ENCODE measurements at places on chromosomes 12 and 14.
A peak's percentile ranks its signal among the peaks of the same experiment; 100 is the strongest.

DNA sequence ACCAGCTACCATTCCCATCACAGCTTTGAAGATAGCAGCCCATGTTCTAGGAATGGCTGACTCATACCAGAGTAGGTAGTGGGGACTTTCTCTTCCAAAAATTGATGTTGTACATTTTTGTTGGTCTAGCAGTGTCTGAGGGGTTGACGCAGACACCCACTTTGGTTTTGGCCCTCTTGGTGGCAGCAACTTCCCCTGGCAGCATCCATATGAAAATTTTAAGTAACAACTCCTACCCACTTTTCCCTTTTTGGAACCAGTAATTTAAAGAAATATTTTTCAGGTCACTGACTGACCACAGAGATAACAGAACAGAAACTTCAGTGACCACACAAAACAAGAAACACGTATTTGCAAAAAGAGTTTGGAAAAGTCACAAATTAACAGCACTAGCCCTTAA, 162.0 kb upstream of the TMCC3 start:
- DNase-seq, result no peak

- DNase-seq, result no peak
These were observed 10.9 kb downstream of the NOC4L start for GRCh38 chr12:132154941-132155770.

- DNase-seq, result no peak
These were observed 12.6 kb upstream of the AMN start for GRCh38 chr14:102909911-102910310.

DNA sequence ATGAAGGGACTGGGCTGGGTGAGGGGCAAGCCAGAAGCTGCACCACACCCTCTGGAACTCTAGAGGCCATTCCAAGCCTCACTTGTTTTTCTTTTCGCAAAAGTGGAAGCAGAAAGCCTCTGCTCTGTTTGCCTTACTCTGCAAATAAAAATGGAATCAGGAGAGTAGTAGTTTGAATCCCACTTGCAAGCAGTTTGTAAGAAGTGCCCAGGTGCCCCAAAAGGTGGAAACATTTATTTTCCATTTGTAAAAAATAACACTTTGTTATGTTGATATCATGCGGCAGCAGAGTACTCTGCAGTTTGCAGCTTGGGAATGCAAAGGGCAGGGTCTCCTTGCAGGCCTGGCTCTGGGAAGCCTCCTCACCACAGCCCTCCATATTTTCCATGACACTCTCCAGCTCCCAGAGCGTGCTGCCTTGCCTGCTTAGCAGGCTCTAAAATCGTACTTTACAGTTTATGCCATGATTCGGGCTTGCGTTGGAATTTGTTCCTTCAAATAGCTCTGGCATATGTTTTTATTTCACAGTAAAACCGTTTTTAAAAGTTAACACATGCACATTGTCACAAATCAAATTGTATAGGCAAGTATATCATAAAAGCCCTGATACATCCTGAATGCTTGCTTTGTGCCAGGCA, 20.0 kb downstream of the TUNAR start:
- no peak for DNase-seq

DNA sequence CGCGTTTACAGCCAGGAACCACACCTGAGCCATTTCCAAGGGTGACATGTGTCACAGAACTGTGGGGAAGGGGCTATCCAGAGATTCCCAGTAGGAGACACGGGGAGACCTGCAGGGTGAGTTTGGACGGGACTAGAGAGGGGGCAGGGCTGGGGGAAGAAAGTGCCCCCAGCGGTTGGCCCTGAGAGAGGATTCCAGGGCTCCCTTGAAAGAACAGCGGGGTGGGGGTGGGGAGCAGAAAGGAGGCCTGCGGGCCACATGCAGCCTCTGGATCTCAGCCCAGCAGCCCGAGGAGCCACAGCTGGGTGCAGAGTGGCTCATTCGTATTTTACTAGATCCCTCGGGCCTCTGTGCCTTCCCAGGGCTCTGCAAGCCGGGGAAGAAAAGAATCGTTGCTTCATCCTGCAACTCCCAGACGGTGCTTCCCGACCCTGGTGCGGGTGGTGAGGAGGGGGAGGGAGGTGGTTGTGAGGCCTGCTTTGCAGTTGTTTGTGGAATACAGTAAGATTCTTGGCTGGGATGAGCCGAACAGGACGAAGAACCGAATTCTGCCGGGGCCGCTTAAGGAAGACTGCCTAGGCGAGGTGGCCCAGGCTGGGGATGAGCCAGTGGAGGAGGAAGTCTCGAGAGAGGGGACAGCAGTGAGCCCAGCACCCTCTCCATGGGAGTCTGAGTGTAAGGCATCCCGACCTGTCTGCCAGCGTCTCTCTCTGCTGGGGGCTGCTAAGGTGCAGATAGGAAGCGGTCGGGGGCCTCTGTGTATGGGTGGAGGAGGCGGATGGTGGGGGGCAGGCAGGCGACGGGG, 36.1 kb upstream of the ANKRD9 start:
- no peak for DNase-seq

DNA sequence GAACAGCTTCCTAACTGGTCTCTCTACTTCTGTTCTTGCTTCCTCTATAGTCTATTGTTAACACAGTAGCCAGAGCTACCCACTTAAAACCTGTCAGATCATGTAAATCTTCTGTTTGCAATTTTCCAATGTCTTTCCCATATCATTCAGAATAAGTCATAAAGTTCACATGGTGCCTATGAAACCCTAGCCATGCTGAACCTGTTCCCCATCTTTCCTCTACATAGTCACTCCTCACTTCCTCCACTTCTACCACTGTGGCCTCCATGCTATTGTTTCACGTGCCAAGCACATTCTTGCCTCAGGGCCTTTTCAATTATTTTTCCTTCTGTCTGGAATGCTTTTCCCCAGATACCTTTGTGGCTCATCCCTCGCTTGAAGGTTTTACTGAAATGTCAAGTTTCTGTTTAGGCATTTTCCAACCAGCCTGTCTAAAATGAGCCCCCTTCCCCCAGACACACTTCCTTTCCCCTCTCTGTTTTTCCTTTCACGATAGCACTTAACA, 132.1 kb downstream of the DYRK2 start:
- DNase-seq, result no peak

DNA sequence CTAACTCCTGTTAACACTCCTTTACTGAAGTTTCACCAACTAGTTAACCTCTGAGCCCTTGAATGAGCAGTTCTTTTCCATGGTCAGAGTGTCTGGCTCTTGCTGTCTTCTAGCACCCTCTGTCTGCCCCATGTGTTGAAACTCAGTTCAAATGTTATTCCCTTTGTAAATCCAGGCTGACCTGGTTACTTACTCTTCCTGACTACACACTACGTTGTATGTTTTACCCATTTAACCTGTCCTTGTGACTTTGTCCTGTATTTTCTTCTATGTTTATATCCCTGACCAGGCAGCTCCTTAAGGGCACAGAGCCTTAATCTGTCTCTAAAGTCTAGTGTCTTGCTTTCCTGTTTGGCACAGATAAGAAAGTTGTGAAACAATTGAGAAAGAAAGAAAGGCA, 389.0 kb upstream of the RPL10L start:
- no peak for DNase-seq

DNA sequence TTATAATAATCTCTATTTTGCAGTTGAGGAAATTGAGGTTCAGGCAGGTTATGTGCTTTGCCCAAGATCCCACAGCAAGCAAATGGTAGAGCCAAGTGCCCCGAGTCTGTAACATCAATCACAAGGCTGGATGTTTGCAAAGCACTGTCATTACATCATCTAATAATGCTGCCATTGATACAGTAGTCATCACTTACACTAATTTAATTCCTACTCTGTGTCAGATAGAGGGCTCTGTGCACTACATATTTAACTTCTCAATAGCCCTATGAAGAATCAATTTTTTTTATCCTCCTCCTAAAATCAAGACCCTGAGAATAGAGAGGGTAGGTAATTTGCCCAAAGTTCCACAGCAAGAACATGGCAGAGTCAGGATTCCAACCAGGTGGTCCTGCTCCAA, 178.1 kb upstream of the VASH1 start:
- no peak for DNase-seq

DNA sequence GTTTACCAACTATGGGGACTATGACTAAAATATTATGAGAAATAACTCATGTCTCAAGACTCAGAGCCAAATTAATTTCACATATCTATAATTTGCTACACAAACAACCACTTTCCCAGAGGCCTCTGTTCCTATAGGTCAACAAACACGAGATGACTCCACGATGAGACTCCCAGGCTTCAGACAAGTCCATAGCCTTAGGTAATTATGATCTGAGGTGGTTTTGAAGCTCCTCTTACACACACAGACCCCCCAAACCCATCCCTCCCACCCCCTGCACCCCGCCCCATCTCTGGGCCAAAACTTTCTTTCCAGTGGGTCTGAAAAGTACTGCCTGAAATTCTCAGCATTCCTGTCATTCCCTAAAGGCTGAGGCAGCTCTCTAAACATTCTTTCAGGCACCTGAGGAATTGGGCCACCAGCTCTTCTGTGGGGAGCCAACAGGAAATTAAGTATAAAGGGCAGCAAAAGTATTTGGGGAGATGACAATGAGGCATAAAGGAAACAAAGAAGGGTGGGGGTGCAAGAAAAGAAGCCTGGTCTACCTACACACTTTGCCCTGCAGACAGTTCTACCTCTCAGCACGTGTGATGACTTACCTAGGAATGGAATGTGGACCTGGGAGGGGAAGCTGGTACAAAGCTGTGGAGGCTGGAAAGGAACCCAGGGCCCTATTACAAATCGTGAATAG, 143.6 kb downstream of the PAWR start:
- DNase-seq, result no peak

DNA sequence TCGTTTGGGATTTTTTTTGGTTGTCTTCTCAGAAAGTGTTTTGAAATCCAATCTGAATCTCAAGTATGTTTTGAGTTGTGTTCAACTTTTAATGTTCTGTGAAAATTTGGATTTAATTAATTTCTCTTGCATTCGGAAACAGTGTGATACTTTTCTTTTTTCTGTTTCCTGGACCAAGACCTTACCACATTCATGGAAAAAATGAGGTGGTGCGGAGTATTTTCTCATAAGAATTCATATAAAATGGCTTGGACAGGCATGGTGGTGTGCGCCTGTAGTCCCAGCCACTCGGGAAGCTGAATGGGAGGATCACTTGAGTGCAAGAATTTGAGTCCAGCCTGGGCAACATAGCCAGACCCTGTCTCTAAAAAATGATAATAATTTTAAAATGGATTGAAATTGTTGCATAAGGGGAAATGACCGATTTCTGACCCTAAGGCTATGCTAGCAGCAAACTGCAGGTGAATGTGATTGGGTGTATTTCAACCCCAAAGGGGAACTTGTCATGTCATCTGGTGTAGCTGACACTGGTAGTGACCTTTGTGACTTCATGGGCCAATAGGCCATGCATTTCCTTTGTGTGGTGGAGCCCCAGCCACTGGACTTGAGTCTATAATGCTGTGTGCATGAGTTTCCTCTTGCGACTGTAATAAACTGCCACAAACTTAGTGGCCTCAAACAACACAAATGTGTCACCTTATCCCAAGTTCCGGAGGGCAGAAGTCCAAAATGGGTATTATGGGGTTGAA, 123.5 kb upstream of the RFLNA start:
- no peak for DNase-seq

DNA sequence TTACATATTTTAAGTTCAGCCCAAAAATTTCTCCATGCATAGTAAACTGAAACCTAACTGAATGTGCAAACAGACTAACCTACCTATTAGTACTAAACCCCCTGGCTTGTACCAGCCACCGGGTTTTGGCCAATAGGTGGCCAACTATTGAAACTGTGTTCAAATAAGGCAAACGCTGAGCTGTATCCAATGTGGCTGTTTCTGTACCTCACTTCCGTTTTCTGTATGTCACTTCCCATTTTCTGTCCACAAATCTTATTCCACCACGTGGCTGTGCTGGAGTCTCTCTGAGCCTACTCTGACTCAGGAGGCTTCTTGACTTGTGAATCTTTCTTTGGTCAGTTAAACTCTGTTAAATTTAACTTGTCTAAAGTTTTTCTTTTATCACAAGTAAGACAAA, 6.0 kb upstream of the FBXO34 start:
- DNase-seq, result no peak

- no peak for DNase-seq
These were observed 145.9 kb upstream of the BMP4 start for GRCh38 chr14:54102530-54102929.

GRCh38 chr12:105100207-105100985, 7.1 kb upstream of the WASHC4 start:
- no peak for DNase-seq

- DNase-seq, result no peak
These were observed 88.5 kb downstream of the PPM1H start for GRCh38 chr12:62846491-62846890.

GRCh38 chr12:29782285-29782870, 1.4 kb downstream of the TMTC1 start:
- DNase-seq, result peak; percentile 6

GRCh38 chr12:6346235-6346832, 4.5 kb upstream of the TNFRSF1A start:
- DNase-seq, result no peak

GRCh38 chr12:115070313-115070712, 386.3 kb upstream of the TBX3 start:
- no peak for DNase-seq

GRCh38 chr12:72094490-72094889, 155.8 kb downstream of the TPH2 start:
- DNase-seq, result no peak

GRCh38 chr14:25396128-25396527, 346.2 kb upstream of the STXBP6 start:
- DNase-seq, result no peak

- DNase-seq, result no peak
These were observed 38.6 kb upstream of the YY1 start for GRCh38 chr14:100200311-100200710.

GRCh38 chr12:124914392-124915238, at the start of gene UBC:
UBC (minus strand) TSS chr12:124914650; CDS start chr12:124913771, 879 bp downstream.
- no peak for DNase-seq

GRCh38 chr14:32458720-32459119, 129.6 kb downstream of the AKAP6 start:
- DNase-seq, result no peak

DNA sequence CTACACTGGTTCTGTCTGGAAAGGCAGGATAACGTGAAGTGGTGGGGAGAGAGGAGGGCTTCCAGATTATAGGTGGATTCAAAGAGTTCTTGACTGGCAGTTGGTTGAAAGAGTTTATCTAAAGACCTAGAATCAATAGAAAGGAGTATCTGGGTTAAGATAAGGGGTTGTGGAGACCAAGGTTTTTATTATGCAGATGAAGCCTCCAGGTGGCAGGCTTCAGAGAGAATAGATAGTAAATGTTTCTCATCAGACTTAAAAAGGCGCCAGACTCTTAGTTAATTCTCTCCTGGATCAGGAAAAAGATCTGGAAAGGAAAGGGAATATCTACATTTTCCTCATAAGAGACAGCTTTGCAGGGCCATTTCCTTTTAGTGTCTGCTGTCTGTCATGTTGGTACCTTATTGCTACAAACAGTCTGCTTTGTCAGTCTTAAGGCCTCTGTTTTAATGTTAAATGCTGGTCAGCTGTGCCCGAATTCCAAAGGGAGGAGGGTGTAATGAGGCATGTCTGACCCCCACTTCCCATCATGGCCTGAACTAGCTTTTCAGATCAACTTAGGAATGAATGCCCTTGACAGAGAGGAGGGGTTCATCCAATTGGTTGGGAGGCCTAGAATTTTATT, 401.3 kb downstream of the FUT8 start:
- no peak for DNase-seq
